Stimulated activated CD4-positive, alpha-beta T cell treated with anti-CD3 and anti-CD28 coated beads, Interleukin-15, amount 100 ng/mL, for 48 hours (primary cell): ENCODE measurements at places on chromosomes 11 and 22.

DNA sequence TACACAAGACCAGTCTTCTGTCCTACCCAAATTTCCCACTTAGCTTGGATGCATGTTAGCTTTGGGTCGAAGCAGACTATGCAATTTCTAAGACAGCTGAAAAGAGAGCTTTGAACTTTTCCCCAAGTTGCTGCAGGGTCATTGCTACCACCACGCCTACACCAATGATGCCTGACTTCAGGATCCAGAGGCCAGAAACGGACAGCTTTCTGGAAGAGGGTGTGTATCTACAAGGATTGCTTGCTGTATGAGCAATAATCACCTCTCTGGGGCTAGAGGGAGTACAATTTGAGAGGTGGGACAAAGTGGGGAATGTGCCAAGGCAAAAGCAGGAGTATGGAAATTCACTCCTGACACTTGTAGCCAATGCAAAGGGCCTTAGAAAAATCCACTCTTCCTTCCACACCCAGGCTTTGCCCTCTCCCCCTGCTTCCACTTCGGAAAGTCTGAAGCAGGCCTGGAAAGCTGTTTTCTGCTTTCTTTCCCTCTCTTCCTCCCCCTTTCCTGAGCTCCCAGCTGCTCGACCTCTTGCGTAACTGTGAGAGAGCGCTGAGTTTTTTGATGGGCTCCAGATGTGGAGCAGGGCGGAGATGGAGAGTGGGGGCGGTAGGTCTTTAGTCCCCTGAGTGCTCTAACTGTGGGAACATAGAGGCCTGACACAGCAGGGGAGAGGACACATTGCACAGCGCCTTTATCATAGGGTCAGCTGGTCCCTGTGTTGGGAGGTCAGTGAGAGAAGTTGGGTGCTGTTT, 2.1 kb upstream of the PHLDB1 start:
- DNase-seq = no peak

DNA sequence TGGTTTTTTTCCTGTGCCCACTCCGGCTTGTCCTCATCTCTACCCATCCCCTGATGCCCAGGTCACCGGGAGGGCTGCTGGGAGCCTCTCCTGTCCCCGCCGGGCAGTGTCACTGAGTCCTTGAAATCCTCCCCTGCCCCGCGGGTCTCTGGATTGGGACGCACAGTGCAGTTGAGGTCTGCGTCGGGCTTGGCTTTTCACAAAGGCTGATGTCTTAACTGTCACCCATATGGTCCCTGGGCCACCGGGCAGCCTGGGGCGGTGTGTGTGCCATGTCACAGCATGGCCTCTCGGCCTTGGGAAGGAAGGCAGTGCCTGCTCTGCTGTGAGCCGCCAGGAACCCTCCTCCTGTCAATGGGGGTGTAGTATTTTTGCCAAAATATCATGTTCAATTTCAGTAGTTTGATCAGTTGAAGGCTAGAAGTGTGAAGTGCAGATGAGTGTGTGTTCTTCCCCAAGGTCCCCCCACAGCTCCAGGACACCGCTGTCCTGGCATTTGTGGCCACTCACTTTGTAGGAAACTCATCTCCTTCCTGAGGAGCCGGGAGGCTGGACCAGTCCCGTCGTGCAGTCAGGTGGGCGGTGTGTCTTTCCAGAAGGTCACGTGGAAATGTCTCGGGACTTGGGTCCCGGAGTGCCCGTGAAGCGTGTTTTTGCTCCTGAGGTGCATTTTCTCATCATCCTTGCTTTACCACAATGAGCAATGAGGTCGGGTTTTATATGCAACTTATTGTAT, 37.6 kb downstream of the CTTN start:
- no peak for DNase-seq

DNA sequence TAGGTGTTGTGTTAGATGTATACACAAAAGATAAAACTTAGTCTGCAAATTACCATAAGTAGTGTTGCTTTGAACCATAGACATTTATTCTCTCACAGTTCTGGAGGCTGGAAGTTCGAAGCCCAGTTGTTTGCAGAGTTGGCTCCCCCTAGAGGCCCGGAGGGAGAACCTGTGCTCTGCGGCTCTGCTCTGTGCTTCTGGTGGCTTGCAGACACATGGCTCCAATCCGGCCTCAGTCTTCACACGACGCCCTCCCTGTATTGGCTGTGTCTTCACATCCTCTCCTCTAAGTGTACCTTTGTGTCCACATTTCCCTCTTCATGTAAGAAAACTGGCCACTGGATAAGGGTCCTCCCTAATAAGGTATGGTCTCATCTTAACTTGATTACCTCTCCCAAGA, 128.4 kb downstream of the OPCML start:
- DNase-seq = no peak

DNA sequence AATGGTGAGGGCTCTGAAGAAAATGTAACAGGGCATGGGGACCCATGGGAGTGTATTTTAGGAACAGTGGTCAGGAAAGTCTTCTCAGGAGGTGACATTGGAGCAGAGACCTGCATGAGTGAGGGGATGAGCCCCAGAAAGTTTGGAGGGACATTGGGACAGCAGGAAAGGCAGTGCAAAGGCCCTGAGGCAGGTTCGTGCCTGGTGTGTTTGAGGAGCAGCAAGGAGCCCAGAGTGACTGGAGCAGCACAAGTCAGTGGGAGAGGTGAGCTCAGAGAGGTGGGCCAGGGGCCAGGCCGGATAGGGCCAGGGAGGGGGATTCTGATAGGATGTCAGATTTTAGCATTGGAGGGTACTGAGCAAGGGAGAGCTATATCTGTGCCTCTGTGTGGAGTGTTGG, 80.0 kb upstream of the CRYBB3 start:
- no peak for DNase-seq

DNA sequence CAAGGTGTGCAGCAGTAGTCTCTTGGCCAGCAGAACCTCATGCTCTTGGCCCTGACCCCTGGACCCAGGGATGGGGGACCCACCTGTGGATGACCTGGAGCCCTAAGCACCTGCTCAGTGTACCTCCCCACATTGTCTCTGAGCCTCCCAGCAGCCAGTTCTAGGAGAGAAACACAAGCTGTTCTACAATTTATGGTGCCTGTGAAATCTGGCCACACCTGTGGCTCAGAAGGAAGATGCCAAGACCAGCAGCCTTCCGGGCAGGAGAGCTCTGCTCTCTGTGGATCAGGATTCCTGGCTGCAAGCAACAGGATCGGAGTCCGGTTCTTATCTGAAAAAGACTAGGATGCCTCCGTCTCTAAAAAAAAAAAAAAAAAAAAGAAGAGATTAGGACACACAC, 103.6 kb upstream of the ANO1 start:
- no peak for DNase-seq
